ENCODE measurements at places on chromosomes 1 and 21.

GRCh38 chr1:109193653-109194590 is 19.8 kb upstream of the SARS1 start:
- peak; percentile 77 for DNase-seq

DNA sequence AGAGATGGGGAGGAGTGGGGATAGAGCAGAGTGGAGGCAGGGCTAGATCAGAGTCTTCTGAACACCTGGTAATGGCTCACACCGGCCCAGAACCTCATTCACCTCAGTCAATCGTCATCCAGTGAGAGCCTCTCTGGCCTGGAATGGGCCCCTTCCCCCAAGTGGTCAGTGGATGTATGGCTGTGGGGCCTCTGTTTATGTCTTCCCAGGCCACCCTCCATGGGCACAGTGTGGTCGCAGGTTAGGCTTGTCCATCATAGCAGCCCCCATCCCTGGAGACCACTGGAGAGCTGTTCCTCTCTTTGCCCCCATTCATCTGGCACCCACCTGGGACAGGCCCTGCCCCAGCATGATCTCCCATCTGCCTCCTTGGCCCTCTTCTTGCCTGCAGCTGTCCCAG is 29.6 kb upstream of the TENT5C start:
- DNase-seq: no peak

GRCh38 chr1:65166572-65167305 is 18.7 kb downstream of the AK4 start:
- DNase-seq: no peak

GRCh38 chr1:188166654-188167053 is 1337.9 kb downstream of the PLA2G4A start:
- no peak for DNase-seq

GRCh38 chr1:203704120-203704519 is 60.9 kb upstream of the LAX1 start:
- no peak for DNase-seq

DNA sequence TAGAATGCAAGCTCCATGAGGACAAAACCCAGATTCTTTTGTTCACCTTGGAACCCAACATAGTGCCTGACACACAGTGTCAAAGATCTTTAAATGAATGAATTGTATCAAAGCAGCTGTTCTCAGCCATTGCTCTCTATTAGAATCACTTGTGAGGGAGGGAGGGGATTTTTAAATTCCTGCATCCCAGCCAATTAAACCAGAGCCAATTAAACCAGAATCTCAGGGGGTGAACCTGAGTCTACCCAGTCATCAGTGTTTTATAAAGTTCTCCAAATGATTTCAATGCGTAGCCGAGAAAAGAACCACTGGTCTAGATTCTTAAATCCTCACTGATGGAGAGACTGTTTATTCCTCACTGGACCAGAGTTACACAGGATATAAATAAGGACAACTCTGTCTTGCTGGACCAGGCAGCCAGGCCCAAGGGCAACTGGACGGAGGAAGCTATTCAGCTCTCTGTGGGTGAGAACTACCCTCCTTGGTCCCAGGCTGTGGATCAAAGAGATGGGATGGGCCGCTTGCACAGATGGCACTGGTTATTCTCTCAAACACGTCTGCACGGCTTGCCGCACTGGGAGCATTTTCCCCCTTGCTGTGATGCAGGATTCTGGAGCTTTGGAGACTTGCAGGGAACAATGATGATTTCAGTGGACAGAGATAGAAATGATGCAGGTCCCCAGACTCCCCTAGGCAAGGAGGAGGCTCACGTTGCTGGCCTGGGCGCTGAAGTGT is 20.0 kb upstream of the CDCA8 start:
- no peak for DNase-seq

- no peak for DNase-seq
Observed at GRCh38 chr1:153375511-153375910, at the start of gene S100A12. Gene S100A12 (minus strand): TSS chr1:153375621. CDS start chr1:153374592, 1,029 bp downstream.

DNA sequence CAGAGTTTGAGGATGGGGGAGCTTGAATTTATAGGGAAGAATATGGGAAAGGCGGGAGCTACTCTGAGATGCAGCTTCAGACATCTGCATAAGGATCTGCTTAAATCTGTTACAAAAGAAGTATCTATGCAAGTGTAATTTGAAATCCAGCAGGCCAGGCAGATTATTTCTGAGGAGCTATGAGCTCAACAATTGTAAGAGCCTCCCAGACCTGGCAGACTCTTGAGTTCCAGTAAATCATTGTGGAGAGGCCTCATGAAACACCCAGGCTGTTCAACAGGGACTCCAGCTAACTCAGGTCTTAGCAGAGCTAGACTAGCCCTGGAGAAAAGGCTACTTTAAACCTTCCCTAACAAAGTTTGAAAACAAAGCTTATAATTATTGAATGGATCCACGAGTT is 647.5 kb upstream of the CHRM3 start:
- DNase-seq: no peak
